ENCODE measurements at places on chromosomes 1 and 21.

GRCh38 chr1:89890085-89890752 is 69.4 kb downstream of the LRRC8D start:
- DNase-seq, result no peak

GRCh38 chr1:54275349-54275748 is 75.4 kb downstream of the MRPL37 start:
- no peak for DNase-seq

GRCh38 chr1:54047384-54048305 is 5.4 kb downstream of the TMEM59 start:
- DNase-seq, result no peak

DNA sequence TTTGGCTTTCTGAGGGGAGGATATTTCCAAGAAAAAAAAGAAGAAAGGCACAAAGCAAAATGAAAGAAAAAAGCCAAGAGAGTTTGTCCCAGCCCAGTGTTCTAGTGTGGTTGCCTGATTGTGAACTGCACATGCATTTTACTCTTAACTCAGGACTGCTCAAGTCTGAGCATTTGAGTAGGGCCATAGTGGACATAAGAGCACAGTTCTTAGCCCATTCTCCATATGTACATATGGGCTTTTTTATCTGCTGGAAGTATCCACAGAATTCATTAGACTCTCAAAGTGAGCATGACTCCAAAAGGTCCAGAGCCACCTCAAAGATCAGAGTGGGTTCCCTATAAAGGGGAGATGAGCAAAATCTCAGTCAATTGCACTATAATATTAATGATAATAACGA is 13.6 kb upstream of the DDX59 start:
- no peak for DNase-seq

DNA sequence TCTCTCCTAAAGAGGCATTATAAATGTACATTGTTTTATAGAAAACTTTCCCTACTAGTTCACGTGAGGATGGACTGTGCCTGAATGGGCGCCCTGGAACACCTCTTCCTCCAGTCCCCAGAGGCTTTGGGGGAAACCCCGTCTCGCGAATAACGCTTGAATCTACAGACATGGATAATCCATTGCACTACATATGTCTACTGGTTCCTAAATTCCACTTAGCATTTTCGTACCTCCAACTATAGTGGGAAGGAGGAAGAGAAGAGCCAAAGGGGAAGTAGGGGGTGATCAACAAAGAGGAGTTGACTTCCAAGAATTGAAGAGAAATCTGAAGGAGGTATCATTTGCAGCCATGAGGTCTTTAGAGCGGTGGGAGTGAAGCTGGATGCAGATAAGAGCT is 11.1 kb downstream of the BARHL2 start:
- DNase-seq, result no peak

GRCh38 chr1:14128096-14128495 is 428.1 kb downstream of the PRDM2 start:
- DNase-seq, result no peak

GRCh38 chr1:115771847-115772457 is 3.4 kb upstream of the CASQ2 start:
- DNase-seq, result peak; percentile 83

GRCh38 chr1:180040034-180040433 is 85.4 kb downstream of the CEP350 start:
- DNase-seq, result peak; percentile 72

Measured in HFF-Myc (cell line).